Left colon (tissue), 2 donors: ENCODE measurements at places on chromosomes 1 and 21. TPM values are rescaled to one million over a fixed set of nuclear protein-coding genes. Genes with fewer than 3 reads are reported as not detected.

The SLC25A33 gene
- total RNA-seq = 5.6 TPM

The PGLYRP4 gene
- not detected for total RNA-seq

The KCNA2 gene
- 0.27 TPM for total RNA-seq

The TMEM51 gene
- total RNA-seq = 27.4 TPM

The SPRR2A gene
- total RNA-seq = not detected

The TRIM45 gene
- 1.3 TPM for total RNA-seq

The CR1 gene
- 0.76 TPM for total RNA-seq

The DISP3 gene
- 0.31 TPM for total RNA-seq

The RPE65 gene
- not detected for total RNA-seq

The CAMK2N1 gene
- 194 TPM for total RNA-seq

DNA sequence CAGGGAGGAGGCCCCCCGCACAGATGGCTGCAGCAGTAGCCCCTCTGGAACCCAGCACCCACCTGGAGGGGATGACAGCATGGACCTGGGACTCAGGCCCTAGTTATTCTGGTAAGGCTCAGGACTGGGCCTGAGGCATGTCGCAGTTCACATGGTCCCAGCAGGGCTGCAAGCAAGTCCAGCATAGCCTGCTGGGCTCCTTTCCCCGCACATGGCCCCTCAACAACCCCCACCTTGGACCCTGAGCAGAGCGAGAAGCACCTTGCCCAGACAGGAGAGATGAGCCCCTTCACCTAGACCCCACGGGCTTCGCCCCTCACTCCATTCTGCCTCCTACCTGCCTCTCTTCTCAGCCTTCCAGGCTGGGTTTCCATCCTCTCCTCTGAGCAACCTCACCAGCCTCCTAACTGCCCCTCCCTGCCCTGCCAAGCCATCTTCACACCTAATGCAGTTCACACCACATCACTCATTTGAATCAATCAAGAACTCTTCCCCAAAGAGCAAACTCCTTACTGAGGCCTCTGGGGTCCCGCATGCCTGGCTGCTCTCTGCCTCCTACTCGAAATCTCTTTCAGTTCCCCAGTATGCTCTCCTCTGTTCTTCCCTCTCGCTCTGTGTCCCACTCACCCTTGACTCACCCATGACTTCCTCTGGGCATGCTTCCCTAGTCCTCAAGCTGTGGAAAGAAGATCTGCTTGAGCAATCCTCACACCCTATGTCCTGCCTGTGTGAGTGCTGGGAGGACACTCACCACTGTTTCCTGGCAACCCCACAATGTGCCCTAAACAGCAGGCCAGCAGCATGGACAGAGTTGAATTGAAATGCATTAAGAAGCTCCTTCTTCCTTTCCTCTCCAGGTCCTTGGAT is 9.4 kb upstream of the THEMIS2 start:
- DNase-seq = peak; percentile 56

- no peak for DNase-seq
Observed at GRCh38 chr1:182586380-182586779, 2.7 kb downstream of the RNASEL start.

DNA sequence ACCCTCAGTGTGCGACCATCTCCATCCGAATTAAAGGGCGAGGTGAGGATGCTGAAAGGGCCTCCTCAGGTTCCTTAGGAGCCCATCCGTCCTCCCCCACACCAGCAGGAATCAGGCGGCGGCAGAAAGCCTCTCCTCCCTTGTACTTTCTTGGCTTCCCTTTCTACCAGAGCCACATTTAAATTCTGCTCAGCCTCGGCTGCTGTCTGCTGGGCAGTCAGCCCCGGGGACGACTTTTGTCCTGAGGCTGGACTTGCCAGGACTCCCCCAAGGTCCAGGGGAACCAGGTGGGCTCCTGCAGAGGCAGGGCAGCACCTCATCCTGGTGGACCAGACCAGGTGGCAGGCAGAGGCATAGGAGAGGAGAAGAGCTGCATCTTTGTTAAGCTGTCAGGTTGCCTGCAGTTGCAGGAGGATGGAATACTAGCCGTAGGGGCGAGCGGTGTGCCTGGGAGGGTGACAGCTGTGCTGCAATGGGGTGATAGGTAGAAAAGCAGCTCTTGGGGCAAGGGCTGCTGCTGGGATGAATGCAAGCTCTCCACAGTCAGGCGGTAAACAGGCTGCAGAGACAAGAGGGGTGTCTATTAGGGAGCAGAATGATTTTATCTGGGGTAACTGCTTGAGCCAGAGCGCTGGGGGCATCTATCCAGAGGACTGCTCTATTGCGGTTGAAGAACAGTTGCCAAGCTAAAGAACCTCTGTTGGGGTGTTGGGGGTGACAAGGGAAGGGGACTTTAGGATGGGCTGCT is 46.2 kb upstream of the WASF2 start:
- DNase-seq = no peak

DNA sequence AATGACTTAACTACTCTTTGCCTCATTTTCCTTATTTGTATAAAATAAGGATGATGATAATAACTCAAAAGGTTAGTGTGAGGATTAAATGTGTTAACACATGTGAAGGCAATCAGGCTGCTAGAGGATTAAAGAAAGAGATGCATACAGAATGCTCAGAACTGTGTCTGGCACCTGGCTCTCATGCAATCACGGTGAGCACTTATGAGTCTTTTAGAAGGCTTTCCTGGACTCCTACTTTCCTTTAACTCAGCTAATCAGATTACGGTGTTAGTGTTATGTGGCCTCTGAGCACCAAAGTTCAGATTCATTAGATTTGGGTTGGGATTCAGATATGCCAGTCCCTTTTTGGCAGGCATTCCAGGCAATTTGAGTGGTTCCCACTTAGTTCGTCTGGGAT is 311.6 kb upstream of the USP24 start:
- no peak for DNase-seq

- DNase-seq = no peak
Observed at GRCh38 chr21:44289381-44290010, 3.8 kb downstream of the AIRE start.

DNA sequence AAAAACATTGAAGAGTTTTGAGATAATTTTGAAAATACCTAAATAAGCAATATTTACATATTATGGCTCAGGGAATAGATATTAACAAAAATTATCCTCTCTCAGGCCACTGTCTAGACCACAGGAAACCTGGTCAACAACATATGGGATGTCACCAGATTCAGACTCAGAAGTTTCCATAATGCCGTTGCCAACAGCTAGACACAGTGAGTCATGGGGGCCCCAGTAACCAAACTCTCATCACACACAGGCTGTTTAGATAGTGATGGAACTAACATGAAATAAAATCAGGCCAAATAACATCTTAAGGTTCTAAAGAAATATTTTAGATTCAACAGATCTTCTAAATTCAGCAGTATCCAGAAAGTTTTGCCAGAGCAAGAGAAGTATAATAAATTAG is 681.7 kb upstream of the ADAMTS5 start:
- no peak for DNase-seq

DNA sequence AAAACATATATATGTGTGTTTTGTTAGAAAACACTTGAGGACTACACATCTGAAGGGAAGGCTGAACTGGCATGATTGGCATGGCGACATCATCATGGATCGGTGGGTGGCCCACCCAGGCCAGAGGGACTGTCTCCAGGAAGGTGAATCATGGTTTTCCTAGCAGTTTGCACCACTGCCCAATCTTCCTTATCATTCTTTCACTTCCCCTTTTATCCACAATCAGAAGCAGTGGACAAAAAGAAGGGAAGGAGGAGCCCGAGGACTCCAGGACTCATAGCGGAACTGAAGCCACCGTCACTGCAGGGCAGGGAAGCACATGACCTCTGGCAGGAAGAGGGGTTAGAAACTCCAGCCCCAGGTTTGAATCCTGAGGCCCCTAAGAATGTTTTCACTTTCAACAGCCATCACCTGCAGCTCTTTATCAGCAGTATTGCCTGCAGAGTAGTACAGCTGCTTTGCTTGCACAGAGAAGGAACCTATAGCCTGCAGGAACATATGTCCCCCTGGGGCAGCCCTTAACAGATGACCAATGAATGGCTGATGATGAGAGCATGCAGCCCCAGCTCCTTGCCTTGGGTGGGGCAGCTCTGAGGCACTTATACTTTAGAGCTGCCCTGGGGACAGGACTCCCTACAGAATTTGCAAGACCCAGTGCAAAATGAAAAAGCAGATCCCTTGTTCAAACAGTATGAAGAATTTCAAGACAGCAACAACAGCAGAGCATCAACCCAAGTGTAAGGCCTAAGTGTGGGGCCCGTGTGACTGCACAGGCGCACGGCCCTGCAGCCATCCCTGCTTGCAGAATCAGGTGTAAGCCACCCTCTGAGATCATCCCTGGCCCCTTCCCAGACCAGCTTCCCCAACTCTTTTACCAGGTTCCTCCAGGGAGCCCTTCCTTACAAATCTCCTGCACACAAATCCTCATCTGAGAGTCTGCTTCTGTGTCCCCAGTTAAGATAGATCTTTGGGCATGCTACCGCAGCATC is 241.8 kb upstream of the IRF2BP2 start:
- no peak for DNase-seq

GRCh38 chr1:40036574-40036973 is 4.0 kb upstream of the CAP1 start:
- peak; percentile 59 for DNase-seq

DNA sequence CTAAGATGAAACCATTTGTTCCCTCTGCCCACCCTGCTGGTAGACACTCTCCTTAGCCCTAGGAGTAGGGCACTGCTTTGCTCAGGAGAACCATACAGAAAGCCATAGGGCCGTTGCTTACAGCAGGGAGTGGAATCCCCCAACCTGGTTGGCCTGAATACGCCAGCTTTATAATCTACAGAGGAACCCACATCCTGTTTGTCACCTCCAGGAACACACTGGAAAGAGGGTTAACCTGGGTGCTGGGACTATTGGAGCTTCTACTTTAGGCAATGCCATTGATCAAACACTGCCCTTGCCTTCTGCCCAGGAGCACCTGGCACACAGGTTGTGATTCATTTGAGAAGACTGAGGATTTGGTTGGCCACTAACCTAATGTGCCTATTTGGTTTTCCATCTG is 124.8 kb downstream of the TNR start:
- DNase-seq = no peak

DNA sequence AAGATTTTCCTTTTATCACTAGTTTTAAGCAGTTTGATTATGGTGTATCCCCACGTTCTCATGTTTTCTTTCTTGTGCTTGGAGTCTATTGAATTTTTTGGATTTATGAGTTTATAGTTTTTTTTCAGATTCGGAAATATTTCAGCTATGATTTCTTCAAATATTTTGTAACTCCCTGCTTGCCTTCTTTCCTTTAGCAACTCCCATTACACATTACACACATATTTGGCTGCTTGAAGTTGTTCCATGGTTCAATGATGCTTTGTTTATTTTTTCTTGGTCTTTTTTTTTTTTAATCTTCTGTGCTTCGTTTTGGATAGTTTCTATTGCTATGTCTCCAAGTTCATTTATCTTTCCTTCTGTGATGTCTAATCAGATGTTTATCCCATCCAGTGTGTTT is 48.5 kb upstream of the WARS2 start:
- no peak for DNase-seq

- no peak for DNase-seq
Observed at GRCh38 chr1:189782295-189782694, 695.4 kb downstream of the BRINP3 start.

DNA sequence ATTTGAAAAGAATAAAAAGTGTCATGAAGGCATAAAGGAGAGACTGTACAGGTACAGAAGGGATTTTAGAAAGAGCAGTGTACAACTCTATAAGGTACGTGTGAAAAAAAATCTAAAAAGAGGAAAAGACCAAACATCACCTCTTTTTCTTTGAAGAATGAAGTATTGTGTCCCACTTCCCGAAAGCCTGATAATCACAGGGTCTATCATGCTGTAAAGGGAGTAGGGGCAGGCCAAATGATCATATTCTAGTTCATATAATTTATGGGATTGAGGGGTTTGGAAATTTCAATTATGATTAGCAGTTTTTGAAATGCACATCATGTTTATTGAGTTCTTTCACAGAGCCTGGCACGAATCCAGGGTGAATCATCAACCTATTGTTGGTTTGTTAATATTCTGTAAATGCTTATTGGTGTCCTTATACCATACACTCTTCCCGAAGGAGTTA is 910 bp upstream of the RERE start:
- DNase-seq = peak; percentile 31

- DNase-seq = no peak
Observed at GRCh38 chr1:28298438-28298837, 30.4 kb upstream of the MED18 start.

- DNase-seq = no peak
Observed at GRCh38 chr1:234322979-234323378, 50.3 kb upstream of the COA6 start.

GRCh38 chr1:110639724-110640386 is 33.7 kb upstream of the KCNA2 start:
- DNase-seq = no peak

GRCh38 chr1:87051965-87052364 is 137.5 kb downstream of the HS2ST1 start:
- DNase-seq = no peak

DNA sequence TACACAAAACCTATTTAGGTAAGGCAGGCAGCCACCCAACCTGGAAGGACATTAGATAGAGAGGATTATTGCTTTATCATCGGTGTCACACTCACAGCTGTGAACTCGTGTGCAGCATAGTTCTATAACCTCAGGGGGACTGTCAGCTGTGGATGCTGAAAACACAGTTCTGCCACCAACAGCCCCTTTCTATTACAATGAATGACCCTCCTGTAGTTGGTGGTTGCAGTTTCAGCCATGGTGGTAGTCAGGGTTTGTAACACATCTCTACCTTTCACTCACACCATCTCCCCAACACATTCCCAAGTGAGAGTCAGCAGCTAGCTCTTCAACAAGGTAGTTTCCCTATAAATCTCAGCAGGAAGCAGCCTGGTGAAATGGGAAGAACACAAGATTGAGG is 136.8 kb downstream of the ZC3H11B start:
- DNase-seq = no peak

GRCh38 chr1:248842781-248843331 is 4.8 kb downstream of the ZNF672 start:
- no peak for DNase-seq

GRCh38 chr1:71785450-71785849 is 496.9 kb downstream of the NEGR1 start:
- no peak for DNase-seq

GRCh38 chr1:222068937-222069336 is 327.0 kb upstream of the DUSP10 start:
- no peak for DNase-seq

DNA sequence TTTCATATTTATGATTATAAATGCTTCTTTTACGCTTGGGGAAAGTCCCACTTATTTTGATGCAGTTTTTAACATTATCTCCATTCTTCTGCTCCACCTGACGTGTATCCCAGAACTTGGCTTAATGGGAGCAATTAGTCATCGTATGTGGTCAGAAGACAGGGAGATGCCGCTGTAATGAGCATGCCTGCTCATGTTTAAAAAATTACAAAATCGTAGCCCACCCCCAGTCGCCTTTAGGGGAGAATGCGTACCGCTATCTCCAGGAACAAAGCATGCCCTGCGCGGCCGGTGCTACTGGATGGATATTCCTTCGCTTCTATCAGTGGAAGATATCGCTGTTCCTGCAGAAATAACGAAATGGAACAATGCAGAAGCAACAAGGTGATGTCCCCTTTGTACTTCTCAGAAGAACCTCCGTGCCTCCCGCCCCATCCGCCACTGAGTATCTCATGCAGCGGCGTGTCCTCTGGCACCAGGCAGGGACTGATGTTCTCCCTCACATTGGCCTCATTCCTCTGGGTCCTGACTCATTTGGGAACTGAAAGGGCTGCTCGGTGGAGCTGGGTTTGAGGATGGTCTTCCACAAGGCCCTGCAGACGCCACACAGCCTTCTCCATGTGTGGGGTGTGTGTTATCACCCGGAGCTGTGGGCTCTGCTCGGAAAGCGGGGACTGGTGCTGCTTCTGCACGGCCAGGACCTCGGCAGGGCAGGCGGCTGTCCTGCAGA is 116.3 kb upstream of the COL6A1 start:
- DNase-seq = no peak

- DNase-seq = no peak
Observed at GRCh38 chr21:34558166-34558565, 46.2 kb upstream of the KCNE1 start.
